DMS 273 treated with DMSO at 0.1 percent for 48 hours (cell line): ENCODE measurements at places on chromosomes 4 and X.

DNA sequence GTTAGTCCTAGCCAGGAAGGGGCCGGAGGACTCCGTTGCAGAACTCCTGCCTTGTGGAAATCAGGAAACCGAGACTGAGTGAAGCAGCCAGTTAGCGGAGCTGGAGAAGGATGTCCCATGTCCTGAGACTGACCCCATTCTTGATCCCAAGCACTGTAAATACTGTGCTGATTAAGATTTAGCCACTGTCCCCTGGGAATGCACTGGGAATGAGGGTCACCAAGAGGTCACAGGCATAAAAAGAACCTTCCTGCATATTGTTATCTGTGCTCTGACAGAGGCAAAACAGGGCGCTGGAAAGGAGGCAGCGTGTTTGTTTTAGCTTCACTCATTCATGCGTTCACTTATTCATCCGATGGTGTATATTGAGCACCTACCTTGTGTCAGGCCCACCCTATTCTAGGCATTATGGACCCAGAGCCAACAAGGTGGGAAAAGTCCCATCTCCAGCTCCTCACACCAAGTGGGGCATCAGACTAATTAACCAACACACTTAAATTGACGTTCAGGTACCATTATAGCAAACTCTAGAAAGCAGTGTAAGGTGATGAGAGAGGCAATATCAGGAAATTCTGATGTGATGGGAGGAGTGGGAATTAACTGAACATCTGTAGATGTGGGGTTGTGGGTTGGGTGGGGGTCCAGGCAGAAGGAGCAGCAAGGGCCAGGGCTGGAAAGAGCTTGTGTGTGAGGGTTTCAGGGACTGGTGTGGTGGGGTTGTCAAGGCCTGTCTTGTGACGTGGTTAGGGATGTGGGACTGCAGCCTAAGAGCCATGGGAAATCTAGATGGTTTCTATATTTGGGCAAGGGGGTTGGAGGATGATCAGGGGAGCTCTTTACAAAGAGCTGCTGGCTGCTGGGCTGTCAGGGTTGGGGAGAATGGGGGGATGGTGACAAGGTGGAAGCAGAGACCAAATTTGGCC lies 10.6 kb upstream of the SLC2A9 start:
- no peak for DNase-seq

GRCh38 chr4:152935631-152936445 lies at the start of gene FHDC1:
FHDC1 (plus strand) TSS chr4:152936323; CDS start chr4:152943058, 6,735 bp downstream.
- DNase-seq: no peak

- no peak for DNase-seq
Measured at GRCh38 chr4:108370291-108371141, 201.8 kb upstream of the LEF1 start.

- no peak for DNase-seq
Measured at GRCh38 chrX:17944833-17945497, 83.9 kb upstream of the RAI2 start.

- DNase-seq: no peak
Measured at GRCh38 chr4:172245516-172245915, 432.3 kb downstream of the GALNTL6 start.

GRCh38 chrX:11131146-11131545 lies 20.0 kb downstream of the HCCS start:
- DNase-seq: no peak

DNA sequence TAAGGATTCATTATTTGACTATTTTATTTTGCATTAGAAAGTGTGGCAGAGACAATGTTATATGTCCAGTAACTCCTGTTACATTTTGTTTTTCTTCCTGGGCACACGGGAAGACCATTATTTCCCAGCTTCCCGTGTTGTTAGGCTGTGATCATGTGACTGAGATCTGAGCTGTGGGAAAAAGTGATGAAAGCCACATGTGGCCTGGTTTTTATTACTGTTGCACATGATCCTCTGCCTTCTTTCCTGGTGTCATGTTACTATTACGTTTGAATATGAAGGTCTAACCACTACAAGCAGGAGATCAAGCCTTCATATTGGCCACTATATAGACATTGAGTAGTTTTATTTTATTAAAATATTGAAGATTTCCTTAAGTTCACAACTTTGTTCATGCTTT lies 28.2 kb upstream of the MID1 start:
- DNase-seq: peak; percentile 32

GRCh38 chr4:118849867-118850487 lies 14.1 kb upstream of the SEC24D start:
- no peak for DNase-seq

- DNase-seq: no peak
Measured at GRCh38 chrX:43866423-43866822, 15.8 kb downstream of the MAOB start.
